ENCODE measurements at places on chromosomes 16 and 17.

DNA sequence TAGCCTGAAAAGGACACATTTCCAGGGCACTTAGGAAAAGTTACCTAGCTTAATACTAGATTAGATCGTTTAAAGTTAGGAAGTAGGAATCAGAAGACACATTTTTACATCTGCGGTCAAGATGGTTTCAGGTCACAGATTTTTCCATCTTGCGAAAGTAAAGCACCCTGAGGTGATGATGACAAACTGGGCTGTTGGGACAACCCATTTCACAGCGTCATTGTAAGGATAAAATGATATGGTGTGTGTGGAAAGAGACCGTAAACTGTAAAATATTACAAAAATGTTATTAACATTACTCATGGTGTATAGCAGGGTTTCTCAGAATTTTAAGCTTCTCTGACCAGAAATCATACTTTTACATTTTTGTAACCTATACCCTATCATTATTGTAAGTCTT, 10.1 kb upstream of the MAP2K6 start:
- peak; percentile 74 for DNase-seq

GRCh38 chr16:30958175-30959079, 873 bp downstream of the SETD1A start:
- peak; percentile 55 for DNase-seq

DNA sequence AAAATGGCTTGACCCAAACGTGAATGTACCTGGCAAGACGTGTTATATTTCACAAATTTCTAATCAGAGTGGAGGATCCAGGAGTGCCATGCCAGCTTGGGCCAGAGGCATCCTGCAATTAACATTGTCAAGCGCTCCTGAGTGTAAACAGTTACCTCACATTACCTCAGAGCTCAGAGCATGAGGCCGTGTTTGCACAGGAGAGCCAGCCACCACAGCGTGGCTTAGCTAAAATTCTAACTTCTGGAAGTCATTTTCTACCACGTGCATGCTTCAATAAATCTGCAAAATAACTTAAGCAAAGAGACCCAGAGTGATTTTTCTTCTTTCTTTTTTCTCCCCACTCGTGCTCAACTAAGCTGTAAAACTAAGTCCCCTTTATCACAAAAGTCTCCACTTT, 769.0 kb downstream of the KCNJ2 start:
- no peak for DNase-seq

GRCh38 chr16:30066761-30067583, 1.4 kb downstream of the ALDOA start:
- DNase-seq = no peak

DNA sequence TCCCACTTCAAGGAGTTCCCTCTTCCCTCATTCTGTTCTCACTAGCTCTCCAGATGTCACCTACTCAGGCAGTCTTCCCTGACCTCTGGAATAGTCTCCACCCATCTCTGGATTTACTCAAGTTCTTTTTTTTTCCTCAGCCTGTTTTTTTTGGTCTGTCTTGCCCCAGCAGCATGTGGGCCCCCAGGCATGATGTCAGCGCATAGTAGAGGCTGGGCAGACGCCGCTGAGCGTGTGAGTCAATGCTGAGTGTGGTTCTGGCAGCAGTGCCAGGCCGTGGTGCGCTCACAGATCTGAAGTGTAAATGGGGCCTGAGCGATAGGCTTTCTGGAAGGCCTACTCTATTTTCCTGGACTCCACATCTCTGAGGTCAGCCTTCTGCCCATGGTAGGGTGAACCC, 2.7 kb upstream of the KCNJ18 start:
- peak; percentile 88 for DNase-seq

Measured in fibroblast of skin of back (primary cell).